ENCODE measurements at places on chromosomes 11 and 22.

DNA sequence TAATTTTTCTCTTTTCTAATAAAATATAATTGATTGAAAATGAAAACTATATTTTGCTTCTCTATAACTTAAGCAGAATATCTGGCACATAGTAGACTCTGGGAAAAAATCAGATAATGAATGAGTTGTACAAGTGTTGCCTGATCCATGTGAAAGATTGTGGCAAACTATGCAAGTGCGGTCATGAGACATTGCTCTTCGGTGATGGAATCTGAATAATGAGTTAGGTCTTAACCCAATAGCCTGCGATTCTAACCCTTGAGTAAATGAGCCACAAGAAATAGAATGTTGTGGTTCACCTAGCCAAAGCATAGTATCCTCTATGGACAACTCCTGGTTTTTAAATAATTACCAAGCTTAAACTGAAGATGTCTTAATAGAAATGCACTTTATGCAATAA lies 333.7 kb upstream of the LUZP2 start:
- no peak for DNase-seq

GRCh38 chr11:12717851-12718291 lies 43.6 kb downstream of the TEAD1 start:
- DNase-seq: peak; percentile 9

GRCh38 chr22:49903322-49904039 lies 14.8 kb downstream of the ALG12 start:
- no peak for DNase-seq

GRCh38 chr11:77868744-77869143 lies 47.8 kb downstream of the AAMDC start:
- no peak for DNase-seq
